Thoracic aorta (tissue), 2 donors: ENCODE measurements at places on chromosomes 11 and 22. TPM values are rescaled to one million over a fixed set of nuclear protein-coding genes. Genes with fewer than 3 reads are reported as not detected.

Gene CCDC81
- total RNA-seq, result 2.0 TPM

Gene GNAZ
- total RNA-seq, result 5.4 TPM

GRCh38 chr11:43907028-43907975 lies 26.7 kb downstream of the ALKBH3 start:
- DNase-seq, result no peak

DNA sequence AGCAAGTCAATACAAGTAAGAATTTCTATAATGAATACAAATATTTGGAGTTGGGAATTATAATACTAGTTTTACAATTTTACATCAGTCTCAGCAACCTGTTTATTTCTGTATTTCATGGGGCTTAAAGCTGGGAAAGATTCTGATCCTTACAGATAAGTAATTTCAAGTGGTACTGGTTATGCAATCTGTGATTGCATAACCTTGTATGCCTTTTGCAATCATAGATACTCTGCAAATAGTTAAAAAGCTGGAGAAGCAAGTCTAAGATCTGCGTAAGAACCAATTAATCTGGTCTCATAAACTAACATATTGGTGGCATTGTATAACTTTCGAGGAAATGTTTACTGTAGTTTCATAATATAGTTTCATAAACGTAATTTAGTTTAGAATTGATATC lies 198.3 kb upstream of the PGR start:
- DNase-seq, result no peak

GRCh38 chr22:48632646-48633246 lies 1194.9 kb downstream of the BRD1 start:
- no peak for DNase-seq

Gene SEC14L6
- 0.27 TPM for total RNA-seq

GRCh38 chr22:37178350-37179125 lies 9.5 kb downstream of the C1QTNF6 start:
- no peak for DNase-seq

Gene PTPRCAP
- total RNA-seq, result 4.0 TPM

Gene C11orf91
- total RNA-seq, result not detected

DNA sequence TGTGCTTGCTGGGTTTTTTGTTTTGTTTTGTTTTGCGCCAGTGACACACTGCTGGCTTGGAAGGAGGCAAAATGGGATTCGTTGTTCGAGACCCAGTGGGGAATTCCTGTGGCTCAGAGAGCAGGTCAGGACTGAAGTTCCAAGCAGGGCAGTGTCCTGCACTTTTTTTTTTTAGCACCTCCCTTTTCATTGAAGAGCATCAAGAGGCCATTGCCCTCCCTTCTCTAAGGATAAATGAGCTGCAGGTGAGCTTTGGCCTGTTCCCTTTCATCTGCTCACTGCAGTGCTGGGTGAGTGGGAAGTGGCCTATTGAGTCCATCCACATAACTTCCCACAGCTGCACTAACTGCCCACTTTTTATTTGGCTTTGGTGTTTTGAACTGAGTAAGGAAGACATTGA lies 87.8 kb downstream of the ARHGAP42 start:
- no peak for DNase-seq

DNA sequence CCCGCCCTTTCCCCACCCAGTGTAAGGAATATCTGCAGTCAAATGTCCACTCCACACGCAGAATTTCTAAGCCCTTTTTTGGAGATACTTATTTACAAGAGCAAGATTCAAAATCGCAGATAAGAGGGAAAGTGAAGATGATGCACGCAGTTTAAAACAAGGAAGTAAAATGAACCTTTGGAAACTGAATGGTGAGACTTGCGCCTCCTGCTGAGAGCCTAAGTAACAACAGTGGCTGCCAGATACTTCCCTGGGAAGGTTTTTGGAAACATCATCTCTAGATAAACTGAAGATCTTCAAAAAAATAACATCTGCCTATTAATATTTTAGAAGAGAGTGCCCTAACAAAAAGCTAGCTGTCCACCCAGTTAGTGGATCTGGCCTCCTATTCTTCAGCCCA lies 963.1 kb upstream of the FAT3 start:
- no peak for DNase-seq

- no peak for DNase-seq
Observed at GRCh38 chr22:43148581-43148980, 2.8 kb upstream of the TSPO start.
